Mammary epithelial cell (primary cell): ENCODE measurements at places on chromosomes 2 and 18.

GRCh38 chr18:13112982-13113381 lies 105.6 kb upstream of the LDLRAD4 start:
- peak; percentile 32 for DNase-seq

GRCh38 chr2:237194081-237194480 lies 108.4 kb downstream of the COPS8 start:
- no peak for DNase-seq

- DNase-seq: peak; percentile 39
These were observed at the start of gene SLC9A4 for GRCh38 chr2:102473020-102473419. Gene SLC9A4 (plus strand): TSS chr2:102473226. CDS start chr2:102473760, 534 bp downstream.

DNA sequence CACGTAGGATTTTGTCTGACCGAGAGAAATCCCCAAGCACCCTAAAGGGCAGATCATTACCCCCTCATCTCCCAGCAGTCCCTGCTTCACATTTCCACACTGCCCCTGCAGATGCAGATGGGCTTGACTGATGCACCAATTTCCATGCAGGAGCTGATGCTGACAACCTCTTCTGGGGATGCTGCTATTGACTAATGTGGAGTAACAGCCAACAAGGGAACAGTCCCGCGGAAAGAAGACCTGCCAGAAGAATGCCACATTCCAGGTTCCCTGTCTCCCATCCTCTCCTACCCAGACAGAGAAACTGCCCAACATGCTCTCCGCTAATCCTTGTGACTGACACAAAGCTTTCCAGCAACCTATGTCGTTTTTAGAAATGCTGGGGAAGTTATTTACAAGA lies 91.7 kb downstream of the AFF3 start:
- no peak for DNase-seq

- DNase-seq: peak; percentile 60
These were observed 891 bp downstream of the CAB39 start for GRCh38 chr2:230713331-230714135.

GRCh38 chr2:40445467-40445866 lies 6.4 kb downstream of the SLC8A1 start:
- DNase-seq: no peak

DNA sequence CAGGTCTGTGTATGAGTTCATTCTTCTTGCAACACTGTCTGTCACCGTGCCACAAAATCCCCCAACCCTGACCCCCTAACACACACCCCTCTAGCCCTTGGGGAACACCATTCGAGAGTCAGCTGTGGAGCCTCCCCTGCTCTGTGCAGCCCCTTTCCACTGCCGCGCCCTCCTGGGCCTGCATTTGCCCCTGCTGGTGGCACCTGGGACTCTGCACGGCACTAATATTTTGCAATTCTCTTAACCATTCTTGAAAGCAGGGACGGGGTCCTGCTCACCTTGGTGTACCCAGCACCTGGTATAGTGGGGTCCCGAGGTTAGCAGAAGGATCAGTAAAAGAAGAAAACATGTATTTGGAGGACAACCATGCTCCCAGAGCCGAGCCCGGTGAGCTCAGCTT lies 124.0 kb downstream of the HDAC4 start:
- no peak for DNase-seq

- no peak for DNase-seq
These were observed 79.6 kb upstream of the CREB1 start for GRCh38 chr2:207450186-207450585.

GRCh38 chr2:159753797-159754196 lies 41.5 kb downstream of the MARCHF7 start:
- no peak for DNase-seq

GRCh38 chr2:205545971-205546816 lies 136.1 kb upstream of the NRP2 start:
- no peak for DNase-seq

DNA sequence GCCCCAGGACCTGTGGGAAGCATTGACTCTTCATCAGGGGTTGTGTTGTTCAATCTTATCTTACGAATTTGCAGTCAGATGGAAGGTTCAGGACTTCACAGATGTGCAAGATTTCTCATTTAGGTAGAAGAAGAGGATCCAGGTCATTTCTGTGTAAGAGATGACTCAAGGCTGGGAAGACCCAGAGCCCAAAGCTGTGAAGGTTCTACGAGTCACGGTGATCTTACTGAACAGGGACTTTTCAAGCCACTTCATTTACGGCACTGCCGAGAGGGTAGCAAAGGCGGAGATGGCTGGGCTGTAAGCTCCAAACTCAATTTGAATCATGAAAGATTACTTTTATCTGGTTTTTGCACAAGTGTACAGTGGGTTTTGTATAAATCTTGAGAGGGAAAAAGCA lies 228.0 kb upstream of the MEX3C start:
- peak; percentile 11 for DNase-seq

- DNase-seq: no peak
These were observed 74.8 kb upstream of the LGALSL start for GRCh38 chr2:64379186-64379585.

- DNase-seq: no peak
These were observed 6.5 kb upstream of the IMPA2 start for GRCh38 chr18:11974741-11975325.

- no peak for DNase-seq
These were observed 37.2 kb downstream of the DRC1 start for GRCh38 chr2:26438926-26439325.

DNA sequence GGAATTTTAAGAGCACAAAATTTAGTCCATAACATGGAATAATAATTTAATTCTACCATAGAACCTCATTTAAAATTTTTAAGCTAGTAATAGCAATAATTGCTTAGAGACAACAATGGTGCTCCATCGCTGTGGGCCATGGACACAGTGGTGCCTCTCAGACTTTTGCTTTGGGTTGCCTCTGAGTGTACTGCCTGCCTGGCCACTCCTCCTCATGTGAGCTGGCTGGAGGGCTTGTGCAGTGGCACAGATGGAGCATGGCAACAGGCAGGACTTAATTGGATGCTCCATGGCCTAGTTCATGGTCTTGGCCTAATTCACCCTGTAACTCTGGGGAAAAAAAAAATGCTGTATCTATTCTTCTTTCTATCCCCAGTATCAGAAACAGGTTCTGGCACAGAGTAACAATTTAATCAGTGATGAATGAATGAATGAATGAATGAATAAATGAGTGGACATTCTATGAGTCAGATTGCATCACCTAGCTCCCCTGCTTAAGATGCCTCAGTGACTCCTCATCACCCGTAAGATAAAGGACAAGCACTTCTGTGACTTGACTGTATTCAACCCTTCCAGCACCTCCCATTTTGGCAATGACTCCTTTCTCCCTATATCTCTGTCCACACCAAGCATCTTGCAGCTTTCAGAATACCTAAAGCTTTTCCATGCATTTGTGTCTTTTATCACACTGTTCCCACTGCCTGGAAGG lies 211.8 kb upstream of the SLC14A2 start:
- peak; percentile 62 for DNase-seq

DNA sequence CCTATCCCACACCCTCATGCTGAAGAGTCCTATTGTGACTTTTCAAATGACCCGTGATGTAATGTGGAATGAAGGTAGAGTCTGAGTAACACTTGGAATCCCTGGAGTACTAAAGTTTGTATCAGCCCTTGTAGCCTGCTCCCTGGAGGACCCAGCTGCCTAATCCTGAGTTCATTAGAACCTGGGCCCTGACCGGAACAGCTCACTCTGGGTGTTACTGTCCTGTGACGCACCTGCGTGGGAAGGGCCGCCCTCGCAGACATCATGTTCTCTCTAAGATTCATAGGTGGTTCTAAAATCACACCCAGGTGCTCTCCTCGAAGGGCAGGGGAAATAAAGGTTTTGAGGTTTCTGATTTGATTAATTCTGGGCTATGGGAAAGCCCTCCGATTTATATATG lies 62.3 kb downstream of the NCK2 start:
- DNase-seq: peak; percentile 91

GRCh38 chr2:173076581-173077345 lies 1.1 kb downstream of the MAP3K20 start:
- DNase-seq: peak; percentile 73

DNA sequence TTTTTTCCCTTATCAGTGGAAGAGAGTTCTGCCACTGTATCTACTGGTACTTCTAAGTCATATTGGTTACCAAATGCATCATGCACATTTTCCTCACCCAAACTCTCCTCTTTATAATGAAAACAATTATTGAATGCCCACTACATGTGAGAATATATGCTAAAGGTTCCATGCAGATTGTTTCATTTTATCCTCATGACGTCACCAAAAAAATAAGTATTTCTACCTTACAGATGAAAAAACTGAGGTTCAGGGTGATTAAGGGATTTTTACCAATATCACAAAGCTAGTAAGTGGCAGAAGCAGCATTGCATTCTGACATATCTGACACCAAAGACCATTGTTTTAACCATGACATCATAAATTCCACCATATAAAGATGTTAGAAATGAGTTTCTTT lies 51.9 kb upstream of the ZEB2 start:
- DNase-seq: no peak

DNA sequence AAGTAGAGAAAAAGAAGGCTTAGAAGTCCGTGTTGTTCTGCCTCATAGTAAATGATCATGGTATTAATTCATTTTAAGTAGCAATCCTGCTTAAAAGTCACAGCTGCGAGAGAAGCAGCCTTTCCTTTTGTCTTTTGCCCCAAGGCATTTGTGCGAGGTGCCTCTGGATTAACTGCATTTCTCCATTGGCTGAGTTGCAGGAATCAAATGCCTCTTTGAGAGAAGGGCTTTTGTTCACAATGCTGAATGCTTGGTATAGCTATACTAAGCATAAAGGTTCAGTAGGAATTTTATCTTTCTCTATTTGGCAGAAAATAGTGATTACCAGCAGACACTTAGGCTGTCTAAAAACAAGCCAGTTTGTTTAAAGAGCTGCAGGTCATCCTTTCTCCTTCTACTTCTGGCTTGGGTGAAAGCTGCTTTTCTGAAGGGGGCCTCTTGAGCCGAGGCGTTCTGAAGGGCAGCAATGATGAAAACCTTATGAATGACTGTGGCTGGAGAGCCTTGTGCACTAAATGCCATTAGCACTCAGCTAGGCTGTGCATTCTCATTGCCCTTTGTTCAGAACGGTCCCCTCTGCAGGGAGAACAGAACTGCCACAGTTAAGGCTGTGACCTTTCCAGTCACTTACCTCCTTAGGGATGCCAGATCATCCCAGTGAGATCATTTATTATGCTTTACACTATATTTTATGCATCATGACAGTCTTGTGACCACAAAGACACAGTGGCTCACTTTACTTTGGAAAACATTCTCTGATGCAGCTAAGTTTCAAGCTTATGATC lies 68.8 kb upstream of the TMEM87B start:
- no peak for DNase-seq

DNA sequence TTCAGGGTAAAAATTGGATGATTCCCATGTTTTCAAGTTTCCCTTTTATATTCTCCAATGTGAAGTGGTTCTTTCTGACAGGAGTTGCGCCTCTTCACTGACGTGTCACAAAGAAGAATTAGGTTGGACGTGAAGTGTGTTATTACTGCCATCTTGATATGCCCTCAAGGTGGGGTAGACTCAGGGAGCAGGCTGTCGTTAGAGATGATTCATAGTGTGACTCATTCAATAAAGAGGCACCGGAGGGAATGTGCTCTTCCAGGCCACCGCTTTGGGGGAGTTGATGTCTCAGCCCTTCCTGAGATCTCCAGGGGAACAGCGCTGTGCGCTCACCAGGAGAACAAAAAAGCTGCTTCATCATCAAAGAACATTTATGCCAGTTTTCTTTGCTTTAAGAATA lies 3.6 kb upstream of the DGKD start:
- DNase-seq: peak; percentile 96

- DNase-seq: no peak
These were observed 345.2 kb upstream of the RND3 start for GRCh38 chr2:150832686-150833085.

DNA sequence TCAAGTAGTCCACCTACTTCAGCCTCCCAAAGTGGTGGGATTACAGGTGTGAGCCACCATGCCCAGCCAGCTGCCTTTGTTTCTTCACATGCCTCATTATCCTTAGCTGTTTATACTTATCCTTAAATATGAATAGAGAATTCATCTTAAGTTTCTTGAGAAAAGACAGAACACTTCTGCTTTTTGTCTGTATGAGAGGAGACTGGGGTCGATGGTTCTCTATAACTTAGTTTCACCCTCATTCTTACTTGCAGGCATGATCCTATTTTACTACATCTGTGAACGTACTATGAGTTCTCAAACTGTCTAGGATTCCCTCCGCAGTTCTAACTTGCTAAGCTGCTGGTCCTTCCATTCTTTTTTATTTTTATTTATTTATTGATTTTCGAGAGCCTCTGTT lies 20.4 kb downstream of the PPM1B start:
- no peak for DNase-seq

DNA sequence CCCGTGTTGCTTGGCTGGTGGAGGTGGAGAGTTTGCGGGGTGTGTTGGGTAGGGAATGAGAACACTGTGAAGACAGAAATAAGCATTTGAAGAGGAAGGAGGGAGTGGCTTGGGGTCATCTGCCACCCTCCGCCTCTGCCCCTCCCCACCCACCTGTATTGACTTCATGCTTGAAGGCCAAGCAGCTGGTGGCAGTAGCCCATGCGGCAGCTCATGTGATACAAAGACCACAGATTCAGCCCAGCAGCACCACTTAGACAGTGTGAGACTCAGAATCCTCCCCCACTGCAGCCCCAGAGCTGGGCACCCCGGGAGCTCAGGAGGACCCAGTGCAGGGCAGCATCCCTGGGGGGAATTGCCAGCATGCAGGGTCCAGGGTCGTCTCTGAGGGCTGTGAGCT lies 15.4 kb downstream of the NPPC start:
- no peak for DNase-seq

- DNase-seq: no peak
These were observed 55.7 kb downstream of the NCAPH start for GRCh38 chr2:96391153-96391827.

DNA sequence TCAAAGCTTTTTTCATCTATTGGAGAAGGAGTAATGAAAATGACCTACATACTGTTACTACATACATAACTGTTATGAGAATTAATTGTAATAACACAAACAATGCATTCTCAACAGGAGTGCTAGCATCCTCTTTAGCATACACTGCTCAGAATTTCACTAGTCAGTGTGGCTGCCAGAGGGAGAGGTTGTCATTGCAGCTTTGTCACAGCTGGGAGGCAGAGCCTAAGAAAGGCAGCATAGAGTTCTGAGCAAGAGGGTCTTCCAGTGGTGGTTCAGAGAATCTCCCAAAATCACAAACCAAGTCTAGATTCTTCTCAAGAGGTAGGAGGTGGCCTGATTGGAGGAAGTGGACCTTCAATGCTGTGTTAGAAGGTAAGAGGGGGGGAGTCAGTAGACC lies 286.7 kb upstream of the CYRIA start:
- DNase-seq: no peak

DNA sequence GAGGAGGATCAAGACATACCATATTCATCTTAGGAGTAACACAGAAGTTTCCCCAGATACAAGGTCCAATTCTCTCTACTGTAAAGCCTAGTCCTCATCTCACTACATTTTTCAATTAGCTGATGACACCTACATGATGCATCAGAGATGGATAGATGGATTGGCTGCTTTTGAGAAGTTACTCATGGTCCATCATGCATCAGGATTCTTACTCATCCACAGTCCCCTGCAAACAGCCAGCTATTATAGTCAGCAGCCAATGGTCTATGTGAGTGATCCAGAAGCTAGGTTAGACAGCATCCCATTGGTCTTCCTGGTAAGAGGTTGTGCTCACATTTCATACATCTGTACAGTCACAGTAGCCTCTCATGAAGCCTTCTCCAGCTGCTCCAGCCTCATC lies 154.5 kb upstream of the NRP2 start:
- DNase-seq: peak; percentile 57

- DNase-seq: no peak
These were observed 18.2 kb downstream of the IWS1 start for GRCh38 chr2:127508023-127508630.
